ENCODE measurements at places on chromosomes 3 and 15.

DNA sequence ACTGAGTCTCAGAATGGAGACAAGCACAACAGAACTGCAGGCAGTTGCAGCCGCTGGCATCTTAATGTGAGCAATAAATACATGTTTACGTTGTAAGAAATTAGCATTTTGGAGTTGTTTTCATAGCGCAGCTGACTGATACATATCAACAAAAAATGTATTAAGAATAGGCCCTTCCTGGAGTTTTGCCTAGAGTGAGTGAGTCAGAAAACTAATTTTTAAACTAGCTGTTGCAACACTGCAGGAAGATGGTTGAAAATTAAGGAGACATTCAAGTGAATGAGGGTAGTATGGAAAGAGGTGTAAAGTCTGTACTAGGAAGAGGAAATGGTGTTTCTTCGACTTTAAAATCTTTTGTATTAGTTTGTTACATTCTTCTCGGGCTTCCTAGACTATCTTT is 39.6 kb upstream of the TIMP4 start:
- DNase-seq = no peak

DNA sequence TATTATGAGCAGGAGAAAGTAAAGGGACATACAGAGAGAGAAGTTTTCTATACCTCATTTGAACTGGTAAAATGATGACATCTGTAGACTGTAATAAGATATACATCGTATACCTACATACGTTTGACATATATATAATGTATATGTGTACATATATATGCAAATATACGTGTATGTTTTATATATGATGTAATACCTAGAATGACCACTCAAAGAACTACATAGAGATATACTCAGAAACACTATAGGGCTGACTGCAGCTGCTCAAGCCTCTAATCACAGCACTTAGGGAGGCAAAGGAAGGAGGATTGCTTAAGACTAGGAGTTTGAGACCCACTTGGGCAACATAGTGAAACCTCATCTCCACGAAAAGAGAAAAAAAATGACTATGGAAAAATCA is 48.5 kb upstream of the MCTP2 start:
- no peak for DNase-seq

DNA sequence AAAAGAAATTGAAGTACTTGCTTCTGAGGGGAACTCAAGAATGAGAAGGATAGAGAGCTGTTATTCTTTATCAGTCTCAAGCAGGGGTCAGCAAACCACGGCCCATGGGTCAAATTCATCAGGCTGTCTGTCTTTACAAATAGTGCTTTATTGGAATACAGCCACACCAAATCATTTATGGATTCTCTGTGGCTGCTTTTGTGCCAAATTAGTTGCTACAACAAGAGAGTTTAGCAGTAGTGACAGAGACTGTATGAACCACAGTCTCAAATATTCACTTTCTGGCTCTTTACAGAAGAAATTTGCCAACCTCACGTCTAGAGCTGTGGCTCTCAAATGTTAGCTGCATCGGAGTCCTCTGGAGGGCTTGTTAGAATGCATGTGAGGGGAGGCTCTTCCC is 258.0 kb upstream of the RARB start:
- no peak for DNase-seq

- DNase-seq = peak; percentile 9
Observed at GRCh38 chr3:127050733-127051132, 67.8 kb downstream of the PLXNA1 start.

GRCh38 chr3:140898340-140899180 is 43.1 kb upstream of the SLC25A36 start:
- no peak for DNase-seq

DNA sequence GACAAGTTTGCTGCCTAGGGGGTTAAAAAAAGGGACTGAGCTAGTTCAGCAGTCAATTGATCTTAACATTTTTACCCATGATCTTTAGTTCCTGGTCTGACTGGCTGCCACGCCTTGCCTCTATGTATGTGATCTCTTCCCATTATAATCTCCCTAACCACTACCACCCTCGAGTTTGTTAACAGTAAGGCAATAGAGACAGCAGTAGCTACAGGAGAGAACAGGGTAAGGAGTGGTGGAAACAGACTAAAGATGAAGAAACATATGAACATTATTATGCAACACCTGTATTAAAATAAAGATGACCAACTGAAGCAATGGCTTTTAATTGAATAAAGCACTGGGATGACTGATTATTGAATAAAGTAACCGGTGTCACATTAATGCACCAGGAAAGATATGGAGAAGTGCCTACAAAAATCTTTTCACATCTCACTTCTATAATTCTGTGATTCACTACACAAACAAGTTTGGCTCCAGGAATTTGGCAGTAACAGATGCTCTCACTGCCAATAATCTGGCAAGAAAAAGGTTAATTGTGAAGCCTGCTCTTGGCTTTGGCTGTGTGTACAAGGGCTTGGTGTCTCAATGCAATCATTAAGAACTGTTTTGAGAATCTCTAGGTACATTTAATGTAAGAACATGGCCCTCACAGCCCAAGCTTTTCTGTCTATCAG is 95.7 kb downstream of the HHLA2 start:
- no peak for DNase-seq

GRCh38 chr3:174439331-174440252 is 419.5 kb upstream of the NAALADL2 start:
- DNase-seq = no peak

DNA sequence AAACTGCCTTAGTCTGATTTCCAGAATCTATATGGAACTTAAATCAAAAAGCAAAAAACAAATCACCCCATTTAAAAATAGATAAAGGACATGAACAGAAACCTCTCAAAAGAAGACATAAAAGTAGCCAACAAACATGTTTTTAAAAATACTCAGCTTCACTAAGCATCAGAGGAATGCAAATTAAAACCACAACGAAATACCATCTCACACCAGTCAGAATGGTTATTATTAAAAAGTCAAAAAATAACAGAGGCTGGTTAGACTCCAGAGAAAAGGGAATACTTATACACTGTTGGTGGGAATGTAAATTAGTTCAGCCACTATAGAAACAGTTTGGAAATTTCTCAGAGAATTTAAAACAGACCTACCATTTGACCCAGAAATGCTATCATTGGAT is 367.9 kb downstream of the ZIC4 start:
- no peak for DNase-seq

All from activated naive CD8-positive, alpha-beta T cell treated with anti-CD3 and anti-CD28 coated beads, Interleukin-2, amount 10 ng/mL, durations not matched to agents 7 days and 5 days (primary cell).